ENCODE measurements at places on chromosomes 7 and 10.

GRCh38 chr7:98469088-98469487, 68.2 kb upstream of the BAIAP2L1 start:
- DNase-seq = no peak

GRCh38 chr7:47153576-47153975, 428.3 kb downstream of the TNS3 start:
- no peak for DNase-seq

DNA sequence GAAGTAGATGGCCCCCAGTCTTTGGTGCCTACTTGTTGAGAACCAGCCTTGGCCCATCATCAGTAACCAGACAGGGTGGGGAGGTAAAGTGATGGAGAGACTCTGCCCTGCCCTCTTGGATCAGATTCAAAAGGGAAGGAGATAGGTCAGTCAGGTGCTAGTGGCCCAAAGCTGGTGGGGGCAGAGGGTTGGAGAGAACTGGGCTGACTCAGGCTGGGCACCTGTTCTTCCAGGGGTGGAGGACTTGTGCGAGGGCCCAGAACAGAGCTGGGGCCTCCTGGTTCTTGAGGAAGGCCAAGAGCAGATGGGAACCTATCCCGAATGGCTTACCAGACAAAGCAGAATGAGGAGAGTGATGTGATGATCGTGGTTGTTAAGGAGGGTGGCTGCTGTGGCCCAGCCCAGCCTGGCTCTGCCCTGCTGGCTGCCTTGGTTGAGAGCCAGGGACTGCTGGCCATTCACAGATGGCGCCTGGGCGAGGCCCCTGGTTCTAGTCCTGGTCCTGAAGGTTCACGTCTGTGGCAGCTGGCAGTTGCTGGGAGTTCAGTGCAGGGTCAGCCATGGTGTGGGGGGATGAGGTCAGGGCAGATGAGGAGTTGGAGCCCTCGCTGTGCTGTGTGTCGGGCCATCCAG, 36.6 kb downstream of the PALD1 start:
- DNase-seq = no peak

DNA sequence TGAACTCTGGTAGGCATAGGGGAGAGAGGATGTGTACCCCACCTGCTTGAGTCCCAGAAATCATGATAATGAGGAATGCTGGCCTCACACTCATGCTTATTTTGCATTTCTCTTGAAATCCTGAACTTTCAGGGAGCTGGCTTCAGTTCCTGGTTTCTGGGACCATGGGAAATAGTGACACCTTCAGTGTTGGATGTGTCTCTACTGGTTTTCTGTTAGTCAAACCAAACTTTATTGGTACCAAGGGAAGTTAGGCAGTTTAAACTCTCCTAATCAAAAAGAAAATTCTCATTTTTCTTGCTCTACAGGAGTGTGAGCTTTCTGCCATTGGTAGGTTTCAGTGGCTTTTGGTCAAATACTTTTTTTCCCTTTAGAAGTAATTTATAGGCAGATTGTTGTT, 11.8 kb upstream of the PCGF5 start:
- DNase-seq = no peak

- no peak for DNase-seq
Observed at GRCh38 chr10:52059089-52059488, 255.0 kb upstream of the DKK1 start.

GRCh38 chr7:48165157-48165556, 6.1 kb upstream of the ABCA13 start:
- no peak for DNase-seq

DNA sequence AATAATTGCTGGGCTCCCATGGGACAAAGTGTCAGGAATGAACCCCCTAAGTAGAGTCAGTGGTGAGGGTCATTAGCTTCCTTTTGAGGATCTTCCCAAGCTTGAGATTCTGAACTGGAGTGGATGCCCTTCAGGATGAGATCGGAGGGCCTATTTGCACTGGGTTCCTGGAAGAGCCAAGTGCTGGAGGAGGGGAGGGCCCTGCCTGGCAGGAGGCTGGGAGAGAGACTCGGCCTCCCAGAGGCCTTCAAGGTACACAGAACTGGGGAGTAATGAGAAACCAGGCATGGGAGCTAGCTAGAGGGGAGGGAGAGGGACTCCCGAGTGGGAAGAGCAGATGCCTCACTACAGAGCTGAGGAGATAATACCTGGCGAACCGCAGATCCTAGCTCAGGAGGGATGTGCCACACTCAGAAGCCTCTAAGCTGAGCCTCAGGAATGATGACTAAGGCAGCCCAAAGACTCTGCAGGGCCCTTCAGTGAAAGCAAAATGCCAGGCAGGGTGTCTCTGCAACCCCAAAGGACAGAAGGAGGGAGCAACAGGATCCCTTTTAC, 9.4 kb downstream of the PDAP1 start:
- no peak for DNase-seq

- no peak for DNase-seq
Observed at GRCh38 chr7:47702080-47702479, 120.2 kb upstream of the TNS3 start.

DNA sequence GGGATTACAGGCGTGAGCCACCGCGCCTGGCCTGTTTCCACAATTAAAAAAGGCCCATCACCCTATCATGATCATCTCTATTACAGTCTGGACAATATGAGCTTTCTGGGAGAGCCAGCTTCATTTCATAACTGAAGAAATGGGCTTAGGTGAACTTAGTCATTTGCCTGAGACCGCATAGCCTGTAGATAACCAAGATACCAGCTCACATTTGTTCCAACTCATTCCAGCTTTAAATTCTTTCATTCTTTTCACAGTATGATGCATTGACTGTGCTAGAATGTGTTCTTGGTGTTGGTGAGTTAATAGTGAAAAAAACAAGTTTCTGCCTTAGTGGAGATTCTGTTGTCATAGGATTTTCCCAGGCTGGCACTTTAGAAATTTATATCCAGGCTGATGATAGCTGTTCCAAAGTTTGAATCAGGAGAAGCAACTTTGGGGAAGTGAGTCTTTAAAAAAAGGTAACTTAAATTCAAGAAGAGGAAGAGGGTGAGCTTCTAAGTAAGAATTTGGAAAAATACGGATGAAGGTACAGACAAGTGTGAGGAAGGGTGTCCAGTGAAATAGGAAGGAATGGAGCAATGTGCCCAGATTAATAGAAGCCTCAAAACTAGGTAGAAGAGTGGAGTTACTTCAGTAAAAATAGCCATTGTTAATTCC, 2.1 kb upstream of the H2AZ2 start:
- peak; percentile 28 for DNase-seq

DNA sequence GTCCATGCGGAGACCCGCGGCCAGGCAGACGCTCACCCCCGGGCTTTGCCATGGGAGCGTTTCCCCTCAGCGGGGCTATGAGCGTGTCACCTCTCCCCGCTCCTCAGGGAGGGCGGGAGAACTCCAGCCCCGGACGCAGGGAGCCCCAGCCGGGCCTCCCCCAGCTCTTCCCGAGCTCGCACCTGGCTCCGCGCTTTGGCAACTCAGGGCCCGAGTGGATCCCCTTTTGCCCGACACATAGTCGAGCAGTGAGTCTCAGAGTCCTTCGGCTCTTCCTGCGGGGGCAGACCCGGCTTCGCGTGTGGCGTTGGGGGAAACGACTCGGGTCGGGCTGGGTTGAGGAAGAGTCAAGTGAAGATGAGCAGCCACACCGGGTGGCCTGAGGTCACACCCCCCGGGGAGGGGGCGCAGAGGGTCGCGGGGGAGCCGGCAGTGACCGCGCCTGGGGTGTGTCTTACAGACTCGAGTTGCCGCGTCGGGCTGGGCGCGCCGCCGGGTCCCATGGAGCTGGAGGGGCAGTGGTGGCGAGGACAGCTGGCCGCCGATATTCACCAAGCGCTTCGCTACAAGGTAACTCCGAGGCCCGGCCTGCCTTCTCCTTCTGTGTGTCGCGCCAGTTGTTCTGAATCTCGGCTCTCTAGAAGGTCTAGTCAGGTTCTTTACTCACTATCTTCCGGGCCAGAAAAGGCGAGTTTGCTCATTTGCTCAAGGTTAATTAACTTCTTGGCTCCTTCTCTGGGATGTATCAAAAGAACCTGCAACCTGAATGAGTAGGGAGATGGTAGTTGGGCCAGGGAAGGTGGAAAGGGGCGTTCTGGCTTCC, 721 bp downstream of the CCNJ start:
- peak; percentile 49 for DNase-seq

GRCh38 chr10:63262430-63263073, 129.4 kb downstream of the NRBF2 start:
- DNase-seq = no peak

DNA sequence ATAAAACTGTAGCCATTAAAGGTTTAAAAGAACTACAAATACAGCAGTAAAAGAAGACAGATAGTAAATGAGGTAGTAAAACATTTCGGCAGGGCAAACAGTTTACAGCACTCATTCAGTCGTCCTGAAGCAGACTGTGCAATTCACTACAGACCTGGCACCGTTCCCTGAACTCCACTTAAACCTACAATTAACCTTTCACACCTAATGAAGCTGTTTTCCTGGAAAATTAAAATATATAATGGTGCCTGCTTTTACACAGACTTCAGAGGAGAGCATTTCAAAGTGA, 335.3 kb downstream of the GFRA1 start:
- no peak for DNase-seq

DNA sequence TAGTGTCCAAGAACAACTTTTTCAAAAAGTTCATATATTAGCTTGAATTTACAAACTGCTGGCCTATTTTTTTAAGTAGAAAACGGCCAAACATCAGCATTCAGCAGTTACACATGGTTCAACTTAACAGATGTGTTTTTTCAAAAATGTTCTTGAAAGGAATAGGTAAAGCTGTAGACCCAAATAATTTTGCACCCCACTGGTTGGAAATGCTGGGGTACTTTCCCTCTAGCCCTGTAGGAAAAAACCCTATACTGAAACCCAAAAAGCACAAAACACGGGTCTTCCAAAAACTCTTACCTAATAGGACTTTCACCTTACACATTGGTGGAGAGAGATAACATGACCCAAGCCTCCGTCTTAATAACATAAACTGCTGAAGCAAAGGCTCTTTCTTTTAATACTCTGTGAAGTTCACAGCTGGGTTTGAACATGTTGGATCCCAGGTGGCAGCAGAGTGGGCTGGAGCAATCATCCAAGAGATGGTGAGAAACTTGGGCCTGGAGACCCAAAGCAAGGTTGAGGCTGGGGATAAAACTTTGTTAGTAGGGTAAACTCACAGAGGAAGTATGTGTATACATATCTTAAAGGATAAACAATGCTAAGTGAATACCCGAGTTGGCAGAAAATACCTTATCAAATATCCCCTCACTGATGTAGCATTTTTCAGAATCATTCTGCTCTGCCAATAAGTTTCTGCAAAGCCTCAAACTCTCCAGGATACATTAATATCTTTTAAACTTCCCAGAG, 629 bp upstream of the DNAJC9 start:
- no peak for DNase-seq

DNA sequence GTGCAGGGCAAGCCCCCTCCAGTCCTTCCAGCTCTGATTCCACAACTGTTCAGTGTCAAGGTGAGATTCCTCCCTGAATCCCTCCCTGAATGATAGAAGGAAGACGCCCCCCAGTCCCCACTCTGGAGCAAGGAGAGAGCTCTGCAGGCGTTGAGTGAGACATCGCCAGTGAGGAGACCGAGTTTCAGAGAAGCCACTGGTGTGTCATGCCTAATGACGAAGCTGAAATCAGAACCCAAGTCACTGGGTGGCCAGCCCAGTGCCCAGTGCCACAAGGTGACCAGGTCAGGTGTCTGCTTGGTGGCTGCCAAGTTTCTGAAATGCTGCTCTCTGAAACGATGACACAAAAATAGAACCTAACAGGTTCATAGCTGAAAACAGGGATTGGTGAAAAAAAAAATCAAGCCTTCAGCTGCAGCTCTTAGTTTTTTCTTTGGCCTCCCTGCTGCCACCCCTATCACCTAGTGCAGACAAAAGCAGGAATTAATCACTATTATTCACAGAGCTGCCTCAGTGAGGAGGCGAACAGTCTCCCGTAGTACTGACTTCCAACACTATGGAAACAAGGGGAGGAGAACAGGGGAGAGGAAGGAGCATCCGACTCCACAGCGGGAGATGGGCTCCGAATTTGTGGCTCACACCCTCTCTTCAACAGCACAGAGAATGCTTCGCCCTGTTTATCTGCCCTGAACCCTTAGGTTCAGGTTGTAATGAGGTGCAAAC, 153.5 kb downstream of the ARHGAP12 start:
- no peak for DNase-seq

- peak; percentile 78 for DNase-seq
Observed at GRCh38 chr7:91348711-91349110, 84.5 kb downstream of the FZD1 start.

GRCh38 chr10:86267286-86268195, 99.1 kb downstream of the GRID1 start:
- no peak for DNase-seq
